ENCODE measurements at places on chromosomes 1 and 21.

- peak; percentile 76 for ATAC-seq
These were observed 293.8 kb downstream of the PLA2G4A start for GRCh38 chr1:187122566-187122965.

- peak; percentile 24 for ATAC-seq
These were observed 21.3 kb upstream of the C1orf105 start for GRCh38 chr1:172398970-172399755.

- no peak for ATAC-seq
These were observed 203.6 kb upstream of the CHODL start for GRCh38 chr21:18041012-18041411.

- ATAC-seq: no peak
These were observed 24.9 kb downstream of the OLFML2B start for GRCh38 chr1:161998811-161999210.

- peak; percentile 90 for ATAC-seq
These were observed 29.0 kb downstream of the TRIM62 start for GRCh38 chr1:33152685-33153432.

- ATAC-seq: no peak
These were observed 410.0 kb downstream of the TGFB2 start for GRCh38 chr1:218755128-218755527.

DNA sequence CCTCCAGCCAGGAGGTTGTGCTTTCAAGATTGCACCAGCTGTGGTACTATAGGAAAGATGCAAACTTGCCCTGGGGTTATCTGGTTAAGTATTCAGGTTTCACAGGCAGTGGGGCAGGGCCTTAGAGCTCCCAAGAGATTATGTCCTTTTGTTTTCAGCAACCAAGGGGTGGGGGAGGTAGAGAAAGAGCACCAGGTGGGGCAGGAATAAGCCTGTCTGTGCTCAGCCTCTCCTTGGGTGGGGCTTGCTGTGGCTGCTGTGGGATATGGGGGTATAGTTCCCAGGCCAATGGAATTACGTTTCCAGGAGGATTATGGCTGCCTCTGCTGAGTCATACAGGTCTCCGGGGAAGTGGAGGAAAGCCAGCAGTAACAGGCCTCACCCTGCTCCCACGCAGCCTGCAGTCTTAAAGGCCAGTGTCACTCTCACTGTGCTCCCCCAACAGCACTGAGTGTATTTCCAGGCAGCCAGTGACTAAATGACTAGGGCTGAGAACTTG is 508.6 kb downstream of the RWDD3 start:
- ATAC-seq: peak; percentile 63

DNA sequence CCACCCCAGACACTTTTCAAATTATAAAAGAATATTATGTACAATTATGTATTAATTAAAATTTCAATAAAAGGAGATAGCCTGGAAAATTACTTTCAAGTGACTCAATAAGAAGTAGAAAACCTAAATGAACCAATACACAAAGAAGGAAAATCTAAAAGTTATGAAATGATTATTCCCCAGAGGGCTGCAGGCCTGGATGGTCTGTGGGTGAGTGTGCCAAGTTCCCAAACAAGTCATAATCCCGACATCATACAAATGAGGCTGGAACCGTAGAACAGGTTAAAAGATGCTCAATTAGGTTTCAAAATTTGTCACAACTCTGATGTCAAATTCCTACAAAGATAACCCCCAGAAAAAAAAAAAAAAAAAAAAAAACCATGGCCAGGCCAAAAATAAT is 12.7 kb downstream of the SPATC1L start:
- ATAC-seq: no peak
